Kidney (tissue), 22 donors: ENCODE measurements at places on chromosomes 12 and 14. TPM values are rescaled to one million over a fixed set of nuclear protein-coding genes. Genes with fewer than 3 reads are reported as not detected.

The FAM186B gene
- 0.85 TPM for total RNA-seq

DNA sequence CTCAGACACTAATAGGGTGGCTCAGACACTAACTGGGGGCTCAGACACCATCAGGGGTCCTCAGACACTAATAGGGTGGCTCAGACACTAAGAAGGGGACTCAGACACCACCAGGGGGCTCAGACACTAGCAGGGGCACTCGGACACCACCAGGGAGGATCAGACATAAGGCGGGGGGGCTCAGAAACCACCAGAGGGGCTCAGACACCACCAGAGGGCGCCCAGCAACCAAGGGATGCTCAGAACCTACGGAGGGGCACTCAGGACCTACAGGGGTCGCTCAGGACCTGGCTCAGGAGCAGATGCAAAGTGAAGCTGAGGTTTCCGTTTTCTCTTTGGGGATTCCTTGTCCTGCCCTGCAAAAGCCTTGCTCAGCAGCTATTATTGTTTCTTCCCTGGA lies 448.5 kb downstream of the TMEM121 start:
- no peak overlapping the region for H3K4me3 ChIP-seq
- H3K4me1 ChIP-seq = no peaks in the 10 kb centered on the region
- H3K27me3 ChIP-seq = no peaks in the 10 kb centered on the region
- no peak for DNase-seq
- H3K27ac ChIP-seq = no peak overlapping the region
- no peaks in the 10 kb centered on the region for H3K36me3 ChIP-seq

GRCh38 chr12:79763766-79764452 lies 73.1 kb upstream of the PAWR start:
- no peaks in the 10 kb centered on the region for H3K36me3 ChIP-seq
- no peak for DNase-seq
- no peaks in the 10 kb centered on the region for H3K4me1 ChIP-seq
- H3K4me3 ChIP-seq = no peak overlapping the region

- H3K36me3 ChIP-seq = no peaks in the 10 kb centered on the region
- H3K4me1 ChIP-seq = no peaks in the 10 kb centered on the region
- no peaks in the 10 kb centered on the region for H3K27me3 ChIP-seq
These were observed 14.2 kb downstream of the AMN1 start for GRCh38 chr12:31714406-31715271.

DNA sequence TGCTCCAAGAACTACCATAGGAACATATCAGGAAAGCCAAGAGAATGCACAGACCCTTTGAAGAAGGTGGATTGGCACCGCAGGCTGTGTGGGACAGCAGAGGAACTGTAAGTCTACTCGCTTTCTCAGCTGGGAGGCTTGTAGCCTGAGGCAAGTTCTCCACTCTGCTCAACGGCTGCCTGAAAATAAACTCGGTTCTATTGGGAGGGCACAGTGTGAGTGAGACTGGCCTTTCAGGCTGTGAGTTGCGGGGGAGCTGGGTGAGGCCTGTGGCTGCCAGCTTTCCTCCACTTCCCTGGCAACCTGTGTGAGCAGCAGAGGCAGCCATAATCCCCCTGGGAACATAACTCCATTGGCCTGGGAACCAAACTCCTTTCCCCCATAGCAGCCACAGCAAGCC lies 132.1 kb downstream of the ANKS1B start:
- H3K36me3 ChIP-seq = no peaks in the 10 kb centered on the region
- H3K27ac ChIP-seq = no peak overlapping the region
- DNase-seq = no peak

The NPFF gene
- not detected for total RNA-seq

DNA sequence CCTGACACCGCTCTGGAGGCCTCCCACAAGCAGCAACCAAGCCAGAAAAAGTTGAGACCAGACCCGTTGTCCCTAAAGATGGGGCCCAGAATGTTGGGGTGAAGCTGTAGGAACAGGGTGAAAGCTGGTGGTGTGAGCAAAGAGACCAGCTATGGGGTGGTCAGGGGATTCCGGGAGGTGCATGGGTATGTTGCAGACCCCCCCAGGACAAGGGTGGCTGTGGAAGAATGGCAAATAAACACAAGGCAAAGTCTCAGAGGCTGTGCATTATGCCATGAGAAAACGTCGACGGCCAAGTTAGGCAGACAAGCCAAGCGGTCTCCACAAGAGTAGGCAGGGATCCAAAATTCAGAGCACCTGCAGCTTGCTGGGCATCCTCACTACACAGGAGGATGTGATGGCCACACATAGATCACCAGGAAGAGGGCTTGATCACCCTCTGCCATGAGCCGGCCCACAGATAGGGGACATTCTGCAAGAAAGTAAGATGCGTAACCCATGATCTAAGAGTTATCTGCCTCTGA lies 58.8 kb upstream of the KCNA1 start:
- H3K4me1 ChIP-seq = no peaks in the 10 kb centered on the region
- no peaks in the 10 kb centered on the region for H3K27me3 ChIP-seq

DNA sequence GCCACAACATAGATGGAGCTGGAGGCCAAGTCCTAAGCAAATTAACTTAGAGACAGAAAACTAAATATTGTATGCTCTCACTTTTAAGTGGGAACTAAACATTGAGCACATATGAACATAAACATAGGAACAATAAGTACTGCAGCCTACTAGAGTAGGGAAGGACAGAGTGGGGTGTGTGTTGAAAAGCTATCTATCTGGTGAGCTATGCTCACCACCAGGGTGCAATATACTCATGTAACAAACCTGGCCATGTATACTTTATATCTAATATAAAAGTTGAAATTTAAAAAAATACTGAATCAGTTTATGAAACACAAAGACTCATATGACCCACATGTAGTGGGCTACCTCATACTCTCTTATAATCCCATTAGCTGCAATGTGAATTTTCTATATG lies 1305.0 kb downstream of the LRFN5 start:
- H3K4me1 ChIP-seq = no peaks in the 10 kb centered on the region
- no peaks in the 10 kb centered on the region for H3K27me3 ChIP-seq
- H3K27ac ChIP-seq = no peak overlapping the region

- DNase-seq = no peak
- H3K4me3 ChIP-seq = no peak overlapping the region
- H3K27ac ChIP-seq = no peak overlapping the region
- peaks cover 32% of the 10 kb centered on the region for H3K36me3 ChIP-seq
These were observed 26.8 kb upstream of the CEBPE start for GRCh38 chr14:23145794-23146350.

DNA sequence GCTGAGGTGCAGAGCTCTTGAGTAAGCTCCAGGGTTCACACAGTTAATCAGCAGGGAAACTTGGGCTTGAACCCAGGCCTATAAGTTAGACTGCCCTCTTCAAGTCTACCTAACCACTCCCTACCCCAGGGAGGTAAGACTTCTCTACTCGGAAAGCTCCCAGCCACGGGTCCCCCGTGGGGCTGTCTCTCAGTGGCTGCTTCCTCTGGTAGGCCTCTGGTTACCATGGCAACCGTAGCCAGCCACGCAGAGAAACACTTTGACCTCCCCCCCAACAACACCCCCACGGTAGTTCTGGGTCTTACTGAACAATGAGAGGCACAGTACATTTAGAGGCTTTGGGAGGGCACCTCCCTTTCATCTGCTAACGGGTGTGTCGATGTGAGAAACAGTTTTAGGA lies 245.2 kb downstream of the AACS start:
- H3K27me3 ChIP-seq = no peaks in the 10 kb centered on the region
- no peak for DNase-seq
- H3K36me3 ChIP-seq = no peaks in the 10 kb centered on the region
- H3K4me3 ChIP-seq = no peak overlapping the region
- no peak overlapping the region for H3K27ac ChIP-seq

DNA sequence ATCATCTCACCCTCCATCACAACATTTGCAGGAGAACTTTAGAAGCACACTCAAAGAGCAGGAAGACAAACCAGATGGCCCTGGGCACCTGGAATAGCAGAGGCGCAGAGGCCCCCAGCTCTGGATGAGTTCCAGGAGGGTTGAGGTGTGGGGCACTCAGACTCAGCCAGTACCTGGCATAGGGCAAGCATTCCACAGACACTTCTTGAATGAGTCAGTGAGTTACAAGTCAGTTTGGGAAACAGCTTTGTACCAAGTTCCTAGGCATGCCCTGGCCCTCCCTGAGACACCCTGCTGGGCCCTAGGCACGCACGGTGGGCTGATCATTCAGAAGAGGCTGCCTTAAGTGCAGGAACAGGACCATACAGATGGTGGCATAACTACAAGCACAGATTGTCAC lies 54.3 kb downstream of the MAP3K9 start:
- no peaks in the 10 kb centered on the region for H3K27me3 ChIP-seq
- H3K36me3 ChIP-seq = no peaks in the 10 kb centered on the region
- H3K4me1 ChIP-seq = peaks cover 7% of the 10 kb centered on the region
- H3K4me3 ChIP-seq = no peak overlapping the region
- H3K27ac ChIP-seq = no peak overlapping the region

The GRIN2B gene
- total RNA-seq = 0.63 TPM

DNA sequence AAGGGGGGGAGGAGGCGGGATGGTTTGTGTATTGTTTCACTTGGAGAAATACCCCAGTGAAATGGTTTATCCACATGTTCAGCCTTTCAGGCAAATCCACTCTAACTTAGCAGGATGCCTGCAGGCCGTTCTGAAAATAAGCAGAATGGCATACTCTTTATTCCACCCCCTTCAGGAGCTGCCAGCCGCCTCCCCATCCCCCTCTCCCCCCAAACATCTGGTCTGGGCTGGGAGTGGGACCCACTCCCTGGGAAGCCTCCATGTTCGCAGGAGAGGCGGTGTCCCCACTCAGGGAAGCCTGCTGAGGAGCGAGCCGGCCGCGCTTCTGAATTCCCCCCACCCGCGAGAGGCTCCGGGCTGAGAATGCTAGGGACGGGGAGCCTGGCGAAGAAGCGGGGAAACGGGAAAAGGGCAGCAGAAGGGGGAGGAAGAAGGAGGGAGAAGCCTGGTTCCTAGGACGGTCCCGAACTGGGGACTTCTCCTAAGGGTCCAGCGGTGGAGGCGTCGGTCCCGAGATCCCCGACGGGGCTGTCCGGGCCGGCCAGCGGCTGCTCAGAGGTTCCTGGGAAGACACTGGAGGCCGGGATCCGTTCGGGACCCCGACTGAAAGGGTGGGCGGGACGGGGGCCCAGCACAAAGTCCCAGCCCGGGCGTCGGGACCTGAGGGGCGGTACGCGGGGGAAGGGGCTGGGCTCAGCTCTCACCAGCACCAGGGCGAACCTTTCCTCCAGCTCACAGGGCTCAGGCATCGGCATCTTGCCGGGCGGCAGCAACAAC lies 666 bp downstream of the FMNL3 start:
- no peaks in the 10 kb centered on the region for H3K36me3 ChIP-seq
- peak overlapping the region; percentile 71 for H3K4me3 ChIP-seq
- H3K4me1 ChIP-seq = no peaks in the 10 kb centered on the region
- H3K27ac ChIP-seq = peak overlapping the region; percentile 81
- DNase-seq = peak; percentile 86

The TCL1A gene
- 1.4 TPM for total RNA-seq

The PITPNM2 gene
- 41.7 TPM for total RNA-seq

DNA sequence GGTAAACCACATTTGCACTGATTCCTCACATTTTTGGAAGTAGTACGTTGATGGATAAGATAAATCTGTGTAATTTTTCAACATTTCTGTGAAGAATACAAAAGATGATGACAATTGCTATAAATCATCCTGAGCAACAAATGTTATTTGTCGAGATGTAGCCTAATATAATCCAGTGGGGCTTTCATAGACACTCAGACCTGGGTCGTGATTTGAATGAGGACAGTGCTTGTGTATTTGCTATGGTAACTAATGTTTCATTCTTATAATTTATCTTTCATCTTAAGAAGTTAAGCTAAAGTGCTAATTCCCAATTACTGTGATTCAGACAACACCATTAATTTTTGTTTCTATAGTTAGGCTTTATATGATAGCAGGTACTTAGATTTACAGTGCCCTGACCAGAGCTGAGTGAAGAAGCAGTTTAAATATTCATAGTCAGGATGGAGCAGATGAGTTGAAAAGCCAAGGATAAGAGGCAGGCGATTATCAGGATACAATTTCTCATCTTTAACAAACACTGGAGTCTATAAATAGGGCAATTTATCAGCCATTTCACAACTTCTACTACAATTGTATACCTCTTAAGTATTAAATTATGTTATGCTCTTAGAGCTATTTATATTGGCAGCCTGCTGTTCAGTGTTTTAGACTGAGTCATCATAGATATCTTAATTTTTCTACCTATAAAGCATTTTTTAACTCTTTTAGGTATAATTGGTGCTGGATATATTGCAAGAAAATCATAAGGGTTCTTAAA lies 359.9 kb downstream of the TRHDE start:
- no peak overlapping the region for H3K27ac ChIP-seq
- H3K36me3 ChIP-seq = no peaks in the 10 kb centered on the region
- no peaks in the 10 kb centered on the region for H3K4me1 ChIP-seq
- H3K27me3 ChIP-seq = no peaks in the 10 kb centered on the region
- H3K4me3 ChIP-seq = no peak overlapping the region

- no peak for DNase-seq
- no peaks in the 10 kb centered on the region for H3K36me3 ChIP-seq
- H3K4me1 ChIP-seq = peaks cover 6% of the 10 kb centered on the region
These were observed 117.5 kb upstream of the RFLNA start for GRCh38 chr12:124177276-124177950.

The OASL gene
- 1.0 TPM for total RNA-seq

The AMDHD1 gene
- total RNA-seq = 1.2 TPM

The CMTM5 gene
- total RNA-seq = 0.54 TPM

DNA sequence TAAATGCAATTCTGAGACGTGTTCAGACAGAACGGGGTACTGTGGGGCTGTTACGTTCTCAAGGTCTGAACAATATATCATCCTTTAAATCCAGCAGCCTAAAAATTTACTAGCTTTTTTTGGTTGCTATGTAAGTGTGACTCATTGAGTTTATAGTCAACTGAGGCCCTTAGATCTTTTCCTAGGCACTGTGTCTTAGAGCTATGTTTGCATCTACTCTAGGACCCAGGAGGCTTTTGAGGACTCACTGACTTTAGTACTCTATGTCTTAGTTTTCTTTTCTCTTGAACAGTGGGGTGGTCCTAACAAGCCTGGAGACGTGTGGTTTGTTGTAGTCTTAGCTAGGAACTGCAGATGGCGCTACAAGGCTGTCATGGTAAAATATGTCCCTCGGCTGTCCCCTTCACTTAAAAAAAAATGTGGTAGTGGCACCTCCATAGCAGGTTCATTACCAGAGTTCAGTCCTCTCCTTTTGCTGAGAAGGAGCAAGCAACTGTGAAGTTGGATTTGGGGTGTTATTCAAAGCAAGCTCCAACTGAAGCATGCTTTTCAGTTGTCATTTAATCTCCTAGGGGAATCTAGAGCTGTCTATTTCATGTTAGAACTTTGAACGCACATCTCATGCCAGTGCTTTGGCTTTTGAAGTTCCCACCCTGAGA lies 8.7 kb upstream of the SPATS2 start:
- H3K27me3 ChIP-seq = no peaks in the 10 kb centered on the region
- no peak for DNase-seq
- H3K4me3 ChIP-seq = no peak overlapping the region
- H3K4me1 ChIP-seq = no peaks in the 10 kb centered on the region
- H3K36me3 ChIP-seq = no peaks in the 10 kb centered on the region

DNA sequence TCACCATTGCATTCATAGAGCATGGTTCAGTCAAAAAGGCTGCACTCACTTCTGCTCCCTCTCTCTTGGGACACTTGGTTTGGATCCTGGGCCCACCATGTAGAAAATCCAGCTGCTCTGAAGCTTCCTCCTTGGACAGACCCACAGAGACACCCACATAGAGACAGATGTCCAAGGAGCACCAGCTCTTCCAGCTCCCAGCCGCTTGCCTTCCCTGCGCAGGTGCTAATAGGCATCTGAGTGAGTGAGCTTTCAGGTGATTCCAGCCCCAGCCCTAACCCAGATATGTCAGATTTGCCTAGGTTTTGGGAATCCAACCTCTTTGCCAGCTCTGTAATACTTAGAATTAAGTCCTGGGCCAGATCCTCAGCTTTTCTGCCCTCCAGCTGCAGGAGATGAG lies 38.6 kb downstream of the DLK1 start:
- no peaks in the 10 kb centered on the region for H3K4me1 ChIP-seq
- no peak for DNase-seq
- no peak overlapping the region for H3K4me3 ChIP-seq
- H3K27me3 ChIP-seq = no peaks in the 10 kb centered on the region
- H3K36me3 ChIP-seq = no peaks in the 10 kb centered on the region
